H4 (cell line): ENCODE measurements at places on chromosomes 12 and 14. TPM values are rescaled to one million over a fixed set of nuclear protein-coding genes. Genes with fewer than 3 reads are reported as not detected.

DNA sequence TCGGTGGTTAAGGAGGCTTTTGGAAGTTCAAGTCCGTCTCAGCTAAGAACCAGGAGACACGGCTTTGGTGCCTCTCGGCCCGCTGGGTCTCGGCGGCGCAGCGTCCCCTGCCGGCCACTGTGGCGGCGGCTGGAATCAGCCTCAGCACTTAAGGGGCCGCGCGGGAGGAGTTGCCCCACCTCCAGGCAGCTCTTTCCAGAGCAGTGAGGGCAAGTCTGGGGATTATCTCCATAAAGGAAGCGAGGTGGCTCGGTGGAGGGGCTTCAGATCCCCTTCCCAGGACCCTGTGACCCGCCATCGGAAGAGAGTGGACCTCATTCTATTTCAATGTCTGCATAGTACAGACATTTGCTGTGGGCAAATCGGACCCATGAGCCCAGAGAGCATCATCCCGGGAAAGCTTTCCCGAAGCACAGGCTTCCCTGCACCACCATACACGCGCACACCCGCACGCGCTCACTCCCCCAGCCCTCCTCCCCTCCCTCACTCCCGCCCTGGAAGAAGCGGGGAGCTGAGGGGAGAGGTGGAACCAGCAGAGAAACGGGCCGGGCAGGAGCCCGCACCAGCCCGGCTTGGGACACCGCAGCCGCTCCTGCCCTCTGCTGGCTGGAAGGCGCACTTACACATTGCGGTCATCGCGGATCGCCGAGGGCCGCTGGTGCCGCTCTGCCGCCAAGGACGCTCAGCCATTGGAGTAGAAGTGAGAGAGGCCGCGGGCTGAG is 15.9 kb downstream of the RNASE2 start:
- peak; percentile 87 for DNase-seq

GRCh38 chr12:48993787-48994186 is 5.4 kb downstream of the DDN start:
- no peak for DNase-seq

- DNase-seq: peak; percentile 77
Measured at GRCh38 chr12:6039894-6040601, 84.4 kb downstream of the VWF start.

DNA sequence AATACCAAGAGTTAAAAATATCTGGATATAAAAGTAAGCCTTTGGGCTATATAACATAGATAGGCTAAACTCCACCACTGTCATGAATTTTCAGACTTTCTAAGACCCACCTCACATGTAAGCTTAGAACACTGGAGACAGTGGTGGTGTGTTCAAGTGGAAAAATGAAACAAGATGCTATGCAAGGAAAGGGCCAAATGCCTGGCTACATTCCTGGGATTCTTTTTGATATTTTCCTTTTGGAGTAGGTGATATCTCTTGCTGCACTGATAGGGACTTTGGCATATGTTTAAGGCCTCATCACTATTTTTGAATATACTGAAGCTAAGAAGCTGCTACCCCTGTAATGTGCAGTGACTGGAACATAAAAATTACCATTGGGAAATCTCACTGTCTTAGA is 341.3 kb downstream of the SLC16A7 start:
- DNase-seq: no peak

GRCh38 chr12:12880537-12880936 is 10.8 kb upstream of the GPRC5A start:
- no peak for DNase-seq

DNA sequence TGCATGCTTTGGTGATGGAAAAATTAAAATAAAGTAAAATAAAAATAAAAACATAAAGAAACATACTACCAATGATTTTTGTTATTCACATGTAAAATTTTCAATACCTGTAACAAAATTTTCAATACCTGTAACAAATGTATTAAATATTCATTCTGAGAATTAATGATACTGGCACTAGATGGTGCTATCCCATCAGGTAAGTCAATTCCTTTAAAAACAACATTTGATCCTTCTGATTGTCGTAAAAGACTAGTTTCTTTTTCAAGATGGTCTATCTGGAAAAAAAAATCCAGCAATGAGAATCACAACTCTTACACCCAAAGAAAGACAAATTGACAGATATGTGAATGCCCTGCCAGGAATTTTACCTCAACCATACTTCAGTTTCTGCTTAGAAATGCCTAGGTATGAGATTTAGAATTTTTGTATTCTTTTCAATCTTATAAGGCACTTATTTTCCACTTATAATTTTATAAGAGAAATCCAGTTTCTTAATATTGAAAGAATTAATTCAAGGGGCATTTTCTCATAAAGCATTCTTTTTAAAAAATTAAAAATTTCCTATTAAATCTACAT is 30.7 kb downstream of the CEP290 start:
- DNase-seq: peak; percentile 63

GRCh38 chr12:42762395-42762925 is 172.9 kb upstream of the PRICKLE1 start:
- DNase-seq: no peak

DNA sequence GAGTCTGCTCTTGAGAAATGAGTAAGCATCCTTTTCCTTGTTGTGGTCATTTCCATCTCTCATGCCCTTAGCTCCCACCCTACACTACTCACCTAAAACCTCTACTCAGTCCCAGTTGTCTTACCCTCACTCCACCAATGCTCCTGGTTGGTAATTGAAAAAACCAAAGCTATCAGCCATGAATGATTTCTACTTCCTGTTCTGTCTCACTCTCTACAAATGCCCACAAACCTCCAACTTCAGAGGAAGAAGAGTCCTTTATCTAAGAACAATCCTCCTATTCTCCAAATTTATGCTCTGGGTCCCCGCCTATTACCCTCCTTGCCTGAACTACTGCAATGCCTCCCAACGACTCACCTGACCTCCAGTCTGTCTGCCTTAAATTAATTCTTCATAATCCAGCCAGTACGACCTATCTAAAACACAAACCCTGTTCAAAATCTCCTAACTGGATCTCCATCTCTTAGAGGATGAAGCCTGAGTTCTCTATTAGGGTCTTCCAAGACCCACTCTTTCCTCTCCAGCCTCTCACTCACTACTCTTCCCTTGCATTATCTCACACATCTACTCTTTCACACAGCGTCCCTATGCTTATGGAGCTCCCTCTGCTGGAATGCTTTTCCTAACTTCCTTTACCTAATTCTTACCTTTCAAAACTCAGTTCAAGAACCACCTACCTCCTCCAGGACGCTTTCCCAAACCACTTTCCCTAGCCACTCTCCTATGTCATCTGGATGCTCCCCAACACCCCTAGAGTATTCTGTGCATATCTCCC is 2.2 kb downstream of the DHRS1 start:
- peak; percentile 44 for DNase-seq

- no peak for DNase-seq
Measured at GRCh38 chr14:105472486-105472991, 2.1 kb upstream of the CRIP2 start.

DNA sequence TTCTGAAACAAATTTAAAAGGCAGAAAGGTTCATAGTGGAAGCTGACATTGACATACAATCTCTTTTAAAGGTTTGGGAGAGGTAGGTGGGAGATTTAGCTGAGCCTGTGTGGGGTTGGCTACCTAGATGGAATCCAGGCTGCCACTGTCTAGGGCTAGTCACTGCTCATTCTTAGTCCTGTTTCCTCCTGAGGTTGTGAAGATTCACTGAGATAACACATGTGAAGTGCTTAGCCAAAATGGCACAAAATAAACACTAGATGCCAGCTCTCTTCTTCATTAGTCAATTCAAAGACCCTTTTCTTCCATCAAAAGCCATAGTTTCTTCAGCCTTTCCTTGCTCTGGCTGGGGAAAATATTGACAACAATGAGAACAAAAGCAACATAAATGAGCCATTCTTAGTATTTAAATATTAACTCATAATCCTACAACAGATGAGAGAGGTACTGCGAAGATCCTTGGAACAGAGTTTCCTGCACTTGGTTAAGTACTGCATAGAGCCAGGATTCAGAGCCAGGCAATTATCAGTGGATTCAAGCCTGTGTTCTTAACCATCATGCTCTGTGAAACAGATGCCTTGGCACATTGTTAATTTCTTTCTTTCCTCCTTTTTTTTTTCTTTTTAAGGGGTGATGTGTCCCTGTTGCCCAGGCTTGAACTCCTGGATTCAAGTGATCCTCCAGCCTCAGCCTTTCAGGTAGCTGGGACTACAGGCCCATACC is 3.5 kb downstream of the MYF6 start:
- DNase-seq: no peak

Gene MYO1A
- not detected in 2 replicates for total RNA-seq

Gene TMEM179
- not detected in 2 replicates for total RNA-seq

Gene MMP19
- 0.37 and 2.0 TPM in 2 replicates for total RNA-seq

Gene KRT72
- total RNA-seq: not detected in 2 replicates

Gene IKBIP
- 34.3 and 37.6 TPM in 2 replicates for total RNA-seq

Gene IL26
- not detected in 2 replicates for total RNA-seq

Gene KCNA1
- 0.37 TPM in 1 of 2 replicates, not detected in the other for total RNA-seq

Gene TCL1B
- total RNA-seq: not detected in 2 replicates

Gene CD63
- 1,118 and 1,197 TPM in 2 replicates for total RNA-seq

Gene VPS37B
- total RNA-seq: 29.2 and 44.0 TPM in 2 replicates

Gene SIX1
- total RNA-seq: 18.4 and 23.3 TPM in 2 replicates
